ENCODE measurements at places on chromosomes 12 and 14.

DNA sequence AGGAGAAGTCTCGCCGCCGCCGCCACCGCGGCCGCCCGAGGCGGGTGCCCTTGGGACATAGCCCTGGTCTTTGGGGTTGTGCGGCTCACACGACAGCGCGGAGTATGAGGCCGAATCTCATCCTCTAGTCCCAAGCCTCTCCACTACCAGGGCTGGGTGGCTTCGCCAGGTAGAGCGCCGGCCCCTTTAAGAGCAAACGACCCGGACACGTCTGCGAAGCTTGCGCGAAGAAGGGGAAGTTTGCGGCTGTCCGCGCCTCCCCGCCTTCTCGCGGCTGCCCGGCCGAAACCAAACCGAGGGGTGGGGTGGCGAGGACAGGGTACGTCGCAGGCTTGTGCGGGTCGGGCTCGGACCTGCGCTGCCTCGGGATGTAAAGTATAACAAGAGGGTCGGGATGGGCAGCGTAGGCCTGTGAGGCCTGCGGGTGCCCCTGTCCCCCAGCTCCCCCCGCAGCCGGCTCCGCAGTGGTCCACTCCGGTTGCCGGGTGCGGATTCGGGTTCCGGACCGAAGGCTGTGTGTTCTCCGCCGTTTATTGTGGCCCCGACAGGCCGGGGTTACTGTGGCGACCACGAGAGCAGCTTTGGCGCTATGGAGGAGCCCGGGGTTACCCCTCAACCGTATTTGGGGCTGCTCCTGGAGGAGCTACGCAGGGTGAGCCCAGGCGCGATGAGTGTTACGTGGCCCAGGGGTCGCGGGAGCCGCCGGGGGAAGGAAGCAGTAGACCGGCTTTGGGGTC lies 33.3 kb downstream of the MIA2 start:
- DNase-seq = peak; percentile 87

GRCh38 chr14:75991753-75992152 lies 6.2 kb downstream of the IFT43 start:
- DNase-seq = no peak

DNA sequence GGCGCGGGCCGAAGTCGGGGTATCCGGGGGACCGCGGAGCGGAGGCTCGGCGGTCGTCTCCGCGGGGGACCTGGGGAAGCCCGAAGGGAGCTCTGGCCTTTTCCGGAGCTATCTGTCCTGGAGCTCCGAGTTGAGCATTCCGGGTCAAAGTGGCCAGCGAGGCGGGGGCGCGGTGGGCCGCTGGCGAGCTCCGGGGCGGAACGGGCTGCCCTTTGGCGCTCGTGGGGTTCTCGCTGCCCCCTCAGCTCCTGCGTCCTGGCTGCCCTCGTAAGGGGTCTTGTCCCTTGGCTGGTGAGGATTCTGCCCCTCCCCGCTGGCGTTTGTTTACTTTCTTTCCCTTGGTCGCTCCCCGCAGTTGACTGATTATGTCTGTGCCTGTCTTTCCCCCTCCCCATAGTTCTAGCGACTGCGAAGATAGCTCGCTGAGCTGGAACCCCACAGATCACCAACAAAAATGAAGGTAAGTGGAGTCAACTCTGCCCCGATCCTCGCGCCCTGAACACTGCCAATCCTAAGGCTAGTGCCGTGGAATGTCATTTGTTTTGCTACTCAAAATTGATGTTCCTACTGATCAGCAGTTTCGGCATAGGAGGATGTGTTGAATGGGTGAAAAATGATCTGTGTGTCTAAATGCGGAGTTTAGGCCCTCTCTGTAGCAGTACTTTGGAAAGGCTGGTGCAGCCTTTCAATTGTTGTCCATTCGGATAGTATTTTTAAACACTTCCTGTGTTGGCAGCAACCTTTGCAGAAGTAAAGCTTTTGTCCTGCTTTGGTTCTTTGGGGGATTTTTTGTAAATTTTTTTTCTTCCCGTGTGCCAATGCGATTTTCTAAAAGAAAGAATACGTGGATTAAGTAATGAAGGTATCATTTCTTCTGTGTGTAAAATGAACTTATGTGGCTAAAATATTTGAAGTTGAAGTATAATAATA lies 1.3 kb downstream of the ARID4A start:
- no peak for DNase-seq

- DNase-seq = peak; percentile 28
These were observed 910.0 kb downstream of the TMEM121 start for GRCh38 chr14:106436310-106436905.

GRCh38 chr12:107254258-107254856 lies 161.0 kb upstream of the CRY1 start:
- no peak for DNase-seq

- DNase-seq = no peak
These were observed 3.1 kb downstream of the CCDC177 start for GRCh38 chr14:69571449-69572029.

- no peak for DNase-seq
These were observed 6.4 kb downstream of the APOLD1 start for GRCh38 chr12:12791756-12792369.

DNA sequence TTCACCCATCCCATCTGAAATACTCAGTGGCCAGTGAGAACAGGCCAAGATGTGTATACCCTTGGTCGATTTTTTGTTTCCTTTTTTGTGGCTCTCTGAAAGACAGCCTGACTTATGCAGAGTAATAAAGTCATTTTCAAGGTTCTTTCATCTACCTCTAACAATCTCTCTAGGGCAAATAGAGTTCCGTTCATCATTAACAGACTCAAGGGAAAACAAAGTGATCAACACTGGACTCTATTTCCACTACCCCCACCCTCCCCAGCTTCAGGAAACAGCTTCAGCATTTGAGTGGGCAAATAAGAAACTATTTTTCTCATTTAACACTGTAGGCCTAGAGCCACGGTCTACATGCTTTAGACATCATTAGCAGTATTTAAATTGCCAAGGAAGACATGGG lies 15.9 kb downstream of the PRKAB1 start:
- DNase-seq = no peak
